Endothelial cell (in vitro differentiated cells): ENCODE measurements at places on chromosomes 7 and 10. TPM values are rescaled to one million over a fixed set of nuclear protein-coding genes. Genes with fewer than 3 reads are reported as not detected.

GRCh38 chr7:23027261-23027660, 13.3 kb upstream of the HYCC1 start:
- no peaks in the 10 kb centered on the region for H3K36me3 ChIP-seq
- no peak overlapping the region for H3K4me3 ChIP-seq
- H3K27ac ChIP-seq: no peak overlapping the region
- H3K27me3 ChIP-seq: no peaks in the 10 kb centered on the region

DNA sequence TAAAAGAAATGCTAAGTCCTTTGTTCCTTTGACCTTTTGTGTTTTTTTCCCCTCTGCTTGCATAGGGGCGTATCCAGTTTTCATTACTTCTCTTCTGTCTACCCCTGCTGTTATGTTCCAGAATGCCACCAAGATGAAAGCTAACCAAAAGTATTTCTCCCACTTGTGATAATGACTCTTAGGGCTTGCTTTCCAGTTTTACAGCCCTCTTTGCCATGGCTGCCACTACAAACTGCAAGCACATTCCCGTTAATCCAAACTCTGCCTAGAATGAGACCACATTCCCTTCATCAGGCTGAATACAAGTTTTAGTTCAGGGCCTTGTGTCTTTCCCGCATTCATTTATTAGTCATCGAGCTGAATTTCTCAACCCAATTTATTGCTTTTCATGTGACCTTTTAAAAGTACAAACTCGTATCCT, 23.6 kb upstream of the CD36 start:
- no peaks in the 10 kb centered on the region for H3K4me1 ChIP-seq
- H3K4me3 ChIP-seq: no peak overlapping the region
- no peaks in the 10 kb centered on the region for H3K36me3 ChIP-seq
- DNase-seq: no peak
- no peaks in the 10 kb centered on the region for H3K27me3 ChIP-seq

The FAM25C gene
- not detected for total RNA-seq

DNA sequence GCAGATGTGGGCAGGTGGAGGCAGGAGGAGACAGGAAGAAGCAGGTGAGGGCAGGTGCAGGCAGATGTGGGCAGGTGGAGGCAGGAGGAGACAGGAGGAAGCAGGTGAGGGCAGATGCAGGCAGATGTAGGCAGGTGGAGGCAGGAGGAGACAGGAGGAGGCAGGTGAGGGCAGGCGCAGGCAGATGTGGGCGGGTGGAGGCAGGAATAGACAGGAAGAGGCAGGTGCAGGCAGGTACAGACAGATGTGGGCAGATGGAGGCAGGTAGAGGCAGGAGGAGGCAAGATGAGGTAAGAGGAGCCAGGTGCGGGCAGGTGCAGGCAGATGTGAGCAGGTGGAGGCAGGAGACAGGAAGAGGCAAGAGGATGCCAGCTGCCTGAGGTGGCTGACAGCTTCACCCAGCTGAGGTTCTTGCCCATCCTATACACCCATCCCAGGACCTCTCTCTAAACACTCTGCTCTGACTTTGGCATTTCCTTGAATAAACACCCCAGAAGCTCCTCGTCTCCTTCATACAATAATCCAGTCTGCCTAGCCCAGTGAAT, 33.0 kb downstream of the PTPRE start:
- peaks cover 51% of the 10 kb centered on the region for H3K4me1 ChIP-seq
- peaks cover 20% of the 10 kb centered on the region for H3K27me3 ChIP-seq
- peaks cover 39% of the 10 kb centered on the region for H3K36me3 ChIP-seq

DNA sequence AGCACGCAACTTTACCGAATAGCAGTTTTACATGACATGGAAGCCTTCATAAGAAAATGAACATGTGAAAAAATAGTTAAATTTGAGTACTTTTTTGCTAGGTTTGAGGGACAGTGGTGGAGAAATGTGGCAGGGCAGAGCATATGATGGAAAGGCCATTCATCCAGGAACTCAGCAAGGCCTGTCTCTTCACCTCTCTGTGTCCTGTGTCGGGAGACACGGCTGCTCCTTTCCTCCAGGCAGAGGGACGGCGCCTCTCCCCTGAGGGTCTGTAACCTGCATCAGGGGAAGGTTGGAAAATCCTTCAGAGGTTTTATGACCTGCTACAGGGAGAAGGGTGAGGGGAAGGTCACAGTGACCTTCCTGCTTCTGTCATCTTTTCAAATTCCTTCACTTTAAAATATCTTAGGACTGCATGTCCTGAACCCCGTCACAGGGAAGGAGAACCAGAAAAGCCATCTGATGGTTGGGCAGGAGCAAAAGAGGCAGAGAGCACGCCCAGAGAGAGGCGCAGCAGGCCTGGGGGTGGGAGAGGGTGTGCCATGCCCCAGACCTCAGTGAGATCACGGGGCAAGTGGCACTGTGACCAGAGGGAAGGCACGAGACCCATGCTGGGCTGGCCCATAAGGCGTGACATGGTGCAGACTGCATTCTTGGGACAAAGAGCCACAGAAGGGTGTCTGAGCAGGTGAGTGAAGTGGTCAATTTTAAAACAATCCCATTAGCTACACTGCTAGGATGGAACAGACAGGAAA, 44.0 kb downstream of the GSDME start:
- H3K36me3 ChIP-seq: no peaks in the 10 kb centered on the region
- no peak overlapping the region for H3K4me3 ChIP-seq
- no peak overlapping the region for H3K27ac ChIP-seq
- no peak for DNase-seq
- peaks cover 9% of the 10 kb centered on the region for H3K27me3 ChIP-seq

The INSYN2A gene
- total RNA-seq: 1.7 TPM

The ZNF117 gene
- 42.0 TPM for total RNA-seq

GRCh38 chr7:3271298-3271697, 29.8 kb upstream of the SDK1 start:
- no peaks in the 10 kb centered on the region for H3K4me1 ChIP-seq
- no peak overlapping the region for H3K27ac ChIP-seq
- no peak overlapping the region for H3K4me3 ChIP-seq
- H3K27me3 ChIP-seq: no peaks in the 10 kb centered on the region

DNA sequence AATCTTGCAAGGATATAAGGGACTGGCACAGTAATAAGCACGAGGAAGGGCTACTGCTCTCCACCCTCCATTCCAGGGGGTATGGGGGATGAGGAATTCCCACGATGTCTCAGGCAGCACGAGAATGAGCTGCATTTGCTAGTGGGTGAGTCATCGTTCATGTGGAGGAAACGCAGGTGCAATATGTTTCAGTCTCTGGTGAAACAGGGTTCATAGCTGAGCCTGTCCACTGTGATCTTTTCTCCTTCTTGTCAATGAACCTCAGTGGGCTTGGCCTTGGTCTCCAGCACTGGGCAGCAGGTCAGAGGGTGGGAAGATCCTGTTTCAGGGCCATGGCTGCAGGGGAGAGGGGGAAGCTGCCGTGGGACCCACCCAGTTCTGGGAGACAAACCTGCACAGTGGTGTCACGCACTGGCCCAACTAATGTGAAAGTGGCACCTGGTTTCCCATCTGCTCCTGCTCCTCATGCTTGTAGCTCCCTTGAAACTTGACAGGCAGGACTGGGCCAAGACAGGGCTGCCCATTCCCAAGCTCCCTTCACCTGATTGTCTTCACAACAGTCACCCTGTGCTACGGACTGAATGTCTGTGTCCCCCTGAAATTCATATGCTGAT, 181.9 kb downstream of the USP6NL start:
- H3K4me1 ChIP-seq: no peaks in the 10 kb centered on the region
- H3K36me3 ChIP-seq: no peaks in the 10 kb centered on the region
- H3K4me3 ChIP-seq: no peak overlapping the region
